ENCODE measurements at places on chromosomes 1 and 21.

GRCh38 chr1:244254467-244254866 is 197.2 kb downstream of the ADSS2 start:
- no peak for DNase-seq

DNA sequence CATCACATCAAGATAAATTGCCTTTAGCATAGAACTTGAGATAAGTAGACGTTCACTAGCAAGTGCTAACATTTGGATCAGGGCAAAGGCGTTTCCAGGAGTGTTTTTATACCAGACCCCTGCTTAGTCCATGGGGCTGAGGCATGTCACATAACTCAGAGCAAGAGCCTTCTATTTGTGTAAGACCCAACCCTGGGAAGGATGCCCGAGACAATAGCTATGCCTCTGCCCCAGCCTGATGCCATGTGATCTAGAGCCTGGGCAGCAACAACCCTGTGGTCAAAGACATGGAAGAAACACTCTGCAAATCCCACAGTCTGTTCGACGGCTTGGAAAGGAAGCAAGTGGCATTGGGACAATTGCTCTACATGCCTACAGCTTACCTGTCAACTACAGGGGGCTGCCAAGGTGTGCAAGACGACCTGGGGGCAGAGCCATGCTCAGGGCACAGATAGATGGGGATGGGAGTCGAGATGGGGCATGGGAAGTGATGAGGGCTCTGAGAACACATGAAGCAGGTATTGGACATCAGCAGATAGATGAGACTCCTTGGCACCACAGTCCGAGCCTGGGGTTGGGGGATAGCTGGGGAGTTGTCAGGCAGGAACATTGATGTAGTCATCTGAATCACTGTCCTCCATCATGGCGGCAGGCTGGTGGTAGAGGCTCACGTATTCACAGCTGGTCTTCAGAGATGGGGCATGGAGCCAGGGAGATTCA is 7.3 kb downstream of the IL24 start:
- DNase-seq: no peak

DNA sequence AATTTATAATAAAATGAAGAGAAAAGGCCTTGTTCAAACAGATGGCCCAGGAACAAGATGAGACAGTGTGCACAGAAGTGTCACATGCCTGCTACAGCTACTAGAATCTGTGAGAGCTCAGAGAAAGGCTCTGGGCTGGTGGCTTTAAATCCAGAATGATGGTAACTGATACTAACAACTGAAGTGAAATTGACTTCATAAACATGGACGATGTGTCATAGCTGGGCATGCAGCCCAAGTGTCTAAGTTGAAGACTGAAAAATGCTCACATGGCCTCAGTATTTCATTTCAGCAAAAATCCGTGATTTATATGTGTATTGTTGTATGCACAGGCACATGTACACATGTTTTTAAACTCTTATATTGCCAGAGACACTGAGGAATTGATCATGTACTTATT is 208.3 kb upstream of the RUNX1 start:
- DNase-seq: peak; percentile 96

GRCh38 chr21:27047658-27048314 is 80.9 kb upstream of the ADAMTS5 start:
- DNase-seq: no peak

DNA sequence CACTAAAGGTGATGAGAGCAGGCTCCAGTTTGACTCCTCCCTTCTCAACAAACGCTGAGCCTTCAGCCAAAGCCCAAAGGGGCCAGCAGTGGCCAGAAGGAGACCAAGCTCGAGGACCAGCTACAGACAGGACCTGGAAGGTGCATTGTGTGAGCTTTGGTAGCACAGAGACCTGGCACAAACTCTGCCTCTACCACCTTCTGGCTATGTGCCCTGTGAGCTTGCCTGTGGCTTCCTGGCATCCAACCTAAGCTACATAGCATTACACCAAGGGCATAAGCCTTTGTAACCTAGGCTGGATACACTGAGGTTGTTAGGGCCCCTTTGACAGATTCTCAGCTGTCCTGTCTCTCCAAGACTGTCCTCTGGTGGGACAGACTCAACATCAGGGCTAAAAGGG is 6.6 kb upstream of the VWA5B1 start:
- no peak for DNase-seq

GRCh38 chr1:10105484-10105883 is 72.7 kb downstream of the UBE4B start:
- no peak for DNase-seq

DNA sequence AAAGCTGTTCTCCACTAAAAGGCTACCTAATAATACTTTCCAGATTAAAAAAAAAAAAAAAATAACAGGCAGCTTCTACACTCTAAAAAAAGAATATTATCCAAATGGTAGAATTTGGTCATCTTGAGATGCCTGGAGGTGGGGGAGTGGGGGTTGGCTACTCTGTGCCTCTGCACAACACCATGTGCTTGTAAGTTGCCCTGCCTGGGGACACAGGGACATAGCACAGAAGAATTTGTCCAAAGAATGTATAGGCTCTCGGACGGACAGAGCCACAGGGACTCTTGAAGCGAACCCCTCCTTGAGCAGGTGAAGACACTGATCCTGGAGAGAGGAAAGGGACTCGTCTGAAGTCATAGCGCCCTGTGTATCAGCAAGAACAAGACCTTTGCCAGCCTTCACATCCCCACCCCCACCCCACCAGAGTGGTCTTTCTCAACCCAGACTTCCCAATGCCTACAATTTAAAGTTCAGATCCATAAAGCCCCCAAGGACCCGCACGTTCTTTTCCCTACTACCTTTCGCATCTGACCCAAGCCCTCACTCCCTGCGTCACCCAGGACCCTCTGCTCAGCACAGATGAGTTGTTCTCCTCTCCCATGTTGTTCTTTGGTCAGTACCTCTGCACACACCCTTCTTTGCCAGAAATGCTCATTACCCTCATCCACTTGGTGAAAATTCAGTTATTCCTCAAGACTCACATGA is 72.6 kb downstream of the LGR6 start:
- DNase-seq: no peak

- peak; percentile 59 for DNase-seq
Observed at GRCh38 chr21:27213303-27213702, 246.4 kb upstream of the ADAMTS5 start.

- no peak for DNase-seq
Observed at GRCh38 chr1:101240041-101240430, 3.2 kb downstream of the S1PR1 start.

- DNase-seq: no peak
Observed at GRCh38 chr1:51453010-51453409, 66.1 kb downstream of the EPS15 start.

GRCh38 chr1:204746838-204747442 is 61.4 kb upstream of the LRRN2 start:
- DNase-seq: peak; percentile 27

DNA sequence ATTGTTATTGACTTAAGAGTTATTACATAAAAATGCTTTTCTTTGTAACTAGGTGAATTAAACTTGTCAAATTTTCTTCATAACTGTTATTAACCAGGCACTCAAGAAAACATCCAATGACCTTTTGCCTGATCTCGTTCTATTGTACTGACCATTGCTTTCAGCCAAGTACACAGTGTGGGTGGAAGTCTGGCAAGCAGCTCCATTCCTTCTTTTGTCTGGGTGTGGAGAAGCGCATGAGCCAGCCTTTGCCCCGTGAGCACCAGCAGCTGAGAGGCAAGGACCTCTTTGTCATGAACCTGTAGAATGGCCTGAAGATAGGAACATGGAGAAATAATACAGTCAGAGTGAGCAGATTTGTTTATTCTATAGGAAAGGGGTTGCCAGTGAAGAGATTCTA is 57.5 kb downstream of the IARS2 start:
- no peak for DNase-seq

GRCh38 chr1:162215902-162216301 is 146.4 kb downstream of the NOS1AP start:
- DNase-seq: no peak

GRCh38 chr21:40972151-40972550 is 125.2 kb upstream of the DSCAM start:
- no peak for DNase-seq

GRCh38 chr1:229509576-229509975 is 1.4 kb upstream of the NUP133 start:
- peak; percentile 35 for DNase-seq

- DNase-seq: no peak
Observed at GRCh38 chr1:177912991-177913390, 56.9 kb downstream of the SEC16B start.

DNA sequence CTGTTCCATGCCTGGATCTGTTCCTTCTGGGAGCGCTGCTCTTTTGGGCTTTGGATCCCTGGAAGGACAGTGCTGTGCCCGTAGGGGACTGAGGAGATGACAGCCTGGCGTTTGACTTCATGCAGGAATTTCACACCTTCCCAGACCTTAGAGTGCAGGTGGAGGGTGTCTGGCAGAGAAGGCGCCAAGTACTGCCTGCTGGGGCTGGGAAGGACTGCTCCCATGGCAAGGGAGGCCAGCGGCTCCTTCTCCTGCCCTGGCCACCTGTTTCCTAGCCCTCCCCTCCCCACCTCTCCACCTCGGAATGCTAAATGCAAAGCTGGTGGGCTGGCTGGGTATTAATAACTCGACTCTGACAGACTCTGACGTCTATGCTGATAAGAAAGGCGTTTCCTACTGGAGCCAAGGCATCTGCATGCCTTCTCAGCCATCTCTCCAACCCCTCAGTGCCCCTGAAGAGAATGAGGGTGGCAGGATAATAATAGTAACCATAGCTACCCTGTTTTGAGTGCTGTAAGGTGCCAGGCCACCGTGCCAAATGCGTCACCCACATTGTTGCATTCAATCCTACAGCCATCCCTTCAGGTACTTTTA is 17.5 kb upstream of the PDIK1L start:
- DNase-seq: no peak

DNA sequence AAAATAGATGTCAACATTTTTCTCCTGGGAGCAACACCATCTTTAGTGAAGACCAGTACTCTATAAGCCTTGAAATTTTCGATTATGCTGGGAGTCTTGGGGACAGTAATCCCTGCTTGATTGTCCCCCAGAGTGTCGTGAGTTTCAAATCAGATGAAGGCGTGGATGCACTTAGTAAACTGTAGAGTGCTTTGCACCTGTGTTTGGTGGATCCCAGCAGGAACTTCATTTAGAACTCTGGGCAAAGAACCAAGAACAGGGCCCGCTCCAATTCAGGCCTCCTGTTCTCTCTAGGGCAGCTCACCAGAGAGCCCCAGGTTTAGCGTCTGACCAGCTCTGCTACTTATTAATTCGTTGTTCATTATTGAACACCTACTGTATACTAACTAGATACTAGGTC is 1.5 kb downstream of the GPX7 start:
- no peak for DNase-seq

DNA sequence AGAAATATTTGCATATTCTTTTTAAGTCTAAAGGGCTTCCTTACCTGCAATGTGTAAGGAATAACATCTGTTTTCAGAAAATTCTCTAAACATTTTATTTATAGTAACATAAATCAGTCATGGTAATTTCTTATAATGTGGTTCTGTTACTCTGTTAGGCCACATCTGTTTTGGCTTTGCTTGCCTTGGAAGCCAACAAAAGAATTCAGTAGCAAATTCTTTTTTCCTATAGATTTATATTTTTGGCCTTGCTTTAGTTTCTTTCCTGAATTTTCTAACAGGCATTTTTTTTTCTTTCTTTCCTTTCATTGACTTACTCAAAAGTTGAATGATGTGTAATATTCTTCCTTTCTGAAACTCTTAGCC is 72.2 kb downstream of the OSBPL9 start:
- DNase-seq: no peak

- DNase-seq: no peak
Observed at GRCh38 chr1:45275054-45275453, 51.6 kb upstream of the HPDL start.

- no peak for DNase-seq
Observed at GRCh38 chr1:214429951-214430770, 121.2 kb downstream of the PTPN14 start.

DNA sequence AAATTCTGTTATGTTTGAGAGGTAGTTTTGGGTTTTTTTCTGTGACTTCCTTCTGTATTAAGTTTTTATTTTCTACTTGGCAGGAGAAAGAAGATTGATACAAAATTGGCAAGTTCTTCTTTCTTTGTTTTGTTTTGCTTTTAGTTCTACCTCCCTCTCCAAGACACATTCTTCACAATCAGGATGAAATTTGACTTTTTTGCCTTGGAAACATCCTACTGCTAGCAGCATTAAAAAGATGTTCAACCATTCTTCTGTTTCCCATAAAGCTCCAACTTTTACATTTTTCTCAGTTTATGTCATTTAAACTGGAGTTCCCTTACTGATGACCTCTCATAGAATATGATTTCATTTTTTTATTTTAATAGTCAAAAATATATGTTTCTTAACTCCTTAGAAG is 234.8 kb downstream of the NCAM2 start:
- DNase-seq: no peak

GRCh38 chr1:43925846-43926245 is 7.8 kb upstream of the ARTN start:
- DNase-seq: no peak

GRCh38 chr21:45575993-45576837 is 34.0 kb upstream of the SLC19A1 start:
- no peak for DNase-seq

- no peak for DNase-seq
Observed at GRCh38 chr1:115890580-115890979, 49.7 kb upstream of the NHLH2 start.

DNA sequence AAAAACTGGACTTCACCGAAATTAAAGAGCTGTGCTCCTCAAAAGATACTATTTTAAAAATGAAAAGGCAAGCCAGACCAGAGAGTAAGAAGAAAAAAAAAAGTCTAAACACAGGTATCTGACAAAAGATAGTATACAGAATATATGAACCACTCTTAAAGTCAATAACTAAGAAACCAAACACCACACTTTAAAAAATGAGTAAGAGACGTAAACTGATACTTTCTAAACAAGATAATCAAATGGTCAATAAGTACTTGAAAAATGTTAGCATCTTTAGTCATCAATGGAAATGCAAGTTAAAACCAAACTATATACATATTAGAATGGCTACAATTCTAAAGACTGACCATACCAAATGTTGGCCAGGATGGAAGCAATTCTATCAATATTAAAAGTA is 77.6 kb downstream of the EVI5 start:
- no peak for DNase-seq

DNA sequence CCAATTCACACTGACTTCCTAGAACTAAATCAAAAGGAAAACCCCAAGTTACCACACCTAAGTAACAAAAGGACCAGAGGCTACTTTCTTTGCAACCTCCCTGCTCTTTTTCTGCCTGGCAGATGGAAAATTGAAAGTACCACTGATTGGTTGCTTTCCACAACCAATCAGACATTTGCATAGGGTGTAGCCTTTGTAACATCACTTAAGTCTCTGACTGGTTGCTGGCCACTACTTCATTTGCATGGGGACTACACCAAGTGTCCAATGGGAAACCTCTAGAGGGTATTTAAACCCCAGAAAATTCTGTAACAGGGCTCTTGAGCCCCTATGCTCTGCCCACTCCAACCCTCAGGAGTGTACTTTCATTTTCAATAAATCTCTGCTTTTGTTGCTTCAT is 365.0 kb downstream of the LTN1 start:
- DNase-seq: no peak

DNA sequence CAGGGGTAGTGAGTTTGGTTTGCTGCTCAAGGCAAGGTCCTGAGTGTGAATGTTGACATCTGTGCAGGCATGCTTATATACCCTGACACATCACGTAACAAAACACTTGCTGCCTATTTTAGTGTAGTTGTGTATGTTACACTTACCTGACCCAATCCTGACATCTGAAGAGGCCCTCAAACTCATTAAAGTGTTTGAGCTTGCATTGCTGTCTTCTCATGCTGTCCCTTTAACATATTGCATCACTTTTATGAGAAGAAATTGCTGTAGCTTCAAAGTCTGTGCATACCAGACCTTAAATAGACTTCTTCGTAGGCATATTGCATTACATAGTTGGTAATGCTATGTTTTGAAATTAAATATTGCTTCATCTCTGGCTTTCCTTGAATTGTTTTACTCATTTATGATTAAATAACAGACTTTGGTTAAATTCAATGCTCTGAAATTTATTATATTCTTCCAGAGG is at the start of gene KRTAP19-3:
TSS of gene KRTAP19-3 (minus strand) at position 51 of the 466 bp plus-strand sequence. CDS start 56 bp downstream, outside the sequence.
- DNase-seq: no peak

All from brain microvascular endothelial cell (primary cell).